Body of pancreas (tissue), 4 donors: ENCODE measurements at places on chromosomes 3 and 15.
A peak's percentile ranks its signal among the peaks of the same experiment; 100 is the strongest.

DNA sequence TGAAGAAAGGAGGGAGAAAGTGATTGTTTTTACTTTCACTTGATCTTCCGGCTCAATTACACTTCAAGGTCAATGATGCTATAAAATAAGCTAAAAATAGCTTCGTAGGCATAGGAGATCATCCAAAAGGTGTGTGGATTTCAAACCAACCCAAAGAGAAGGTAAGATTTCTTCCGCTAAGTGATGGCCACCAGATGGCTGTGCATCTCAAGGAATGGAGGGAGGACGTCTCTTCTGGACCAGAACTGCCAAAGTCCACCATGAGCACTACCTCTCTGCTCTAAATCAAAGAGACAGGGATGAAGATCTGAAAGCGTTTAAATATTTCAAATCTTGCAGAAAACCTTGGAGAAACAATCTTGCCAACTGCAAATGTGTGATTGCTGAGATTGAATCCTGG lies 199.1 kb upstream of the ZPLD1 start:
- DNase-seq = no peak

DNA sequence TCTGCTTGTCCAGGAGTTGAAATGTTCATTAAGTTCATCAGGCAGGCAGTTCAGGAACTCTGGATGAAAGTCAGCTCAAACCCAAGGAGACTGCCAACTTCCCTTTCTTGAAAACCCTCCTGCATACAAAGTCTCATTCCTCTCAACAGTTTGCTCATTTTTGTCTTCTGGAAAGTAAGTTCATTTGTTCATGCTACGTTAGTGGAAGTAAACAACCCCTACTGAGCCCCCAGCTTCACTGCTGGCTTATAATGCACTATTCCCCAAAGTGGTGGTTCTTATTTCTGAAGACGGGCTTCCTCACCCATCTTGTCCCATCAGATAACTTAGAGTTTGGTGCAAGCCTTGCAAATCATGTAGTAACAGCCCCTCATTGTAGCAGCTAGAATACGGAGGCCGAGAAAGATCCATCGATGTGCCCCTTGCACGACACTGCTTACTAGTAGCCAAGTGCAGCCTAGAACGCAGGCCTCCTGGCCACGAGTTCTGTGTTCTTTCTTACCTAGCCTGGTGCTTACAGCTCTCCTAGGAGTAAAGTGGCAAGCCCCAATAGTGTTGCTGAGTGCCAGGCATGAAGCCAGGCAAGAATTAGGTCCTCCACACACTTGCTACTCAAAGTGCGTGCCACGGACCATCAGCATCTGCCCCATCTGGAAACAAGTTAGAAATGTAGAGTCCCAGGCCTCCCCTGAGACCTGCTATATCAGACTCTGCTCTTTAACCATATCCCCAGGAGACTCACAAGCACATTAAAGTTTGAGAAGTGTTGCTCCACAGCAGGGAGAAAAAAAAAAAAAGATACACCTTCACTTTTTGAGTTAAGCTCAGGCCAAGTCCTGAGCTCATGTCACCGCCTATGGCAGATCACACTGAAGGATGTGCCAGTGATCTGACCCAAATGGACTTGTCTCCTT lies 82.5 kb downstream of the RFTN1 start:
- DNase-seq = no peak

- no peak for DNase-seq
Measured at GRCh38 chr15:48547286-48547685, 98.2 kb downstream of the FBN1 start.

DNA sequence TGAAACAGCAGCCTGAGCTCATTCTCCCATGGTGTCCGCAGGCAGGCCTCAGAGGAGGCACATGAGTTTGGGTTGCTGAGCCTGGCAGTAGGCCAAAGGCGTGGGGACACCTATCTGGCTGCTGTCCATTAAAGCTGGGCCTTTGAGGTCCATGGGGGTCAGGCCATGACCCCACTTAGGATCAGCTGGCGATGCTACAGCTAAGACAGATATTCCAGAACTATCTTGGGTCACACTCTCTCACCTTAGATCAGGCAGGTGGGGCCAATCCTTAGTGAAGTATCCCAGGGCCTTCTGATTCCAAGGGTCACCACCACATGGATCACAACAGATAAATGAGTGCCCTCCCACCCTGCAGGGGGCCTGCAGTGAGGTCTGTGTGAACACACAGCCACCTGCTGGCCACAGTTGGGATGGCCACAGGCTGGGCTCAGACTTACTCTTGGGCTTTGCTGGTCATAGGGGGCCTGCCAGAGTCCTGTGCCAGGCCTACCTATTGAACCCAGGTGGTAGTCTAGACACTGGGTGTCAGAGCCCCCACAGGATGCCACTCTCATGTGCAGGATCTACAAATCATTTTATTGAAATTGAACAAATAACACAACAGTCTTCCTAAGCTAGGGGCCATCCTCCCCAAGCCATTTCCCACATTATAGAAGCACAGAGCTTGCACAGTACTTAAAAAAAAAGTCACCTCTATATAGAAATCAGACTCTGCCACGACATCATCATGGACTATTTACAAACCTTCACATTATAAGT lies 2.0 kb upstream of the HYAL2 start:
- peak; percentile 64 for DNase-seq

DNA sequence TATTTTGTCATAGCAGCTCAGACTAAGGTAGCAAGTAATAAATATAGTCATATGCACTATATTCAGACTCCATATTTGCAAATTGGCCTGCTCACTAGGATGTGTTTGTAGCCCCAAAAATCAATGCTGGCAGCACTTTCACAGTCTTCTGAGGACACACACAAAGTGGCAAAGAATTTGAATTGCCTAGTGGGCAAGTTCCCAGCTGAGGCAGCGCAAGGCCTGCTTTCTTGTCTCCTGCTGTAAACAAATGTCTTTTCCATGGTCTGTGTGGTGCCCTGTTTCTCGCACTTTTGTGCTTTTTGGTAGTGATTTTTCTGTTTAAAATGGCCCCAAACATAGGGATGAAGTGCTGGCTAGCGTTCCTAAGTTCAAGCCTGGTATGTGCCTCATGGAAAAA lies 416.0 kb downstream of the OCA2 start:
- no peak for DNase-seq

DNA sequence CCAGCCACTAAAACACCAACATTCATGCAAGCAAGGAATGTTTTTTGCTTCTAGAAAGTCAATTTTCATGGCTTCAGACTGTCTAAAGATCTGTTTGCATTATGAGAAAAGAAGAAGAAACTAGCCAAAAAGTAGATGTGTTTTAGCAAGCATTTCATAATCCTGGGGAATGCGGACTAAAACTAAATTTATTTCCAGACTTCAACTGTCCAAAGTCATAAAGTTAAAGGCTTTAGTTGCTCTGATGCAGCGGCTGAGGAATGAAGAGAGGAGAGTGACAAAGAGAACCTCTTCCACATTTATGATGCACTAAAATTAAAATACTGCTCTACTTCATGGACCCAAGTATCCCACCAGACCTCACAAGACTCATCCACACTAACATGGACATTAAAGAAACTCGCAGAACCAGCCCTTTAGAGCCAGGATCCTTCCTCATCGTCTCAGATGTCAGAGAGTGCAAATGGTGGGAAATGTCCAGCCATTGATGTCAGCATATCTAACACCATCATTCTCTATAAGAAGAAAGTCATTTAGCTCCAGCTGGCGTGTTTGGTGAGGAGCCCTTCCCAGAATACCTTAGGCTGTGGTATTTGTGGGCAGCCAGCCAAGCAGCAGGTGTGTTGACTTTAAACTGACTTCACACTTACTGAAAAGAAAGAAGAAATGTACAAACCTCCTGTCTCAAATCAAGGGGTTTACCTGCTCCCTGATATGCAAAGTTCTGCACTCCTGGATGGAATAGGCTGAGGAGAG lies 17.4 kb downstream of the FYCO1 start:
- DNase-seq = peak; percentile 84

DNA sequence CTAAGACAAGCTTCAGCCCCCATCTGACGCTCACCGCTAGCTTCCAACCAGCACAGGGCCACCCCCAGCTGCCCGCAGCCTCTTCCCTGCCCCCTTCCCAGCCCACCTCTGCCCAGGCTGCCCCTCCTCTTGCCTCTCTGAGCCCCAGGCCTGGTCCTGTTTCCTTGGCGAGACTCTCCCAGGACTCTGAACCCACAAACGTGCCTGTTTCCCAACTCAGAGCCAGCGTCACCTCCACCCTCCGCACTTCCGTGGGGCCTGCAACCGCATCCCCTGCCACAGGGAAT lies 35.0 kb downstream of the ZXDC start:
- peak; percentile 3 for DNase-seq
